ENCODE measurements at places on chromosomes 7 and 10. TPM values are rescaled to one million over a fixed set of nuclear protein-coding genes. Genes with fewer than 3 reads are reported as not detected.

The EPHB4 gene
- polyA plus RNA-seq = 35.0 TPM

The ACSL5 gene
- polyA plus RNA-seq = 0.86 TPM

The ZNF248 gene
- 4.2 TPM for polyA plus RNA-seq

The AIMP2 gene
- polyA plus RNA-seq = 65.4 TPM

The GPR141 gene
- not detected for polyA plus RNA-seq

Data from IMR-90 (cell line).